Fibroblast of skin of left biceps (primary cell): ENCODE measurements at places on chromosomes 5 and 9.

GRCh38 chr5:172545291-172545801, 91.0 kb upstream of the SH3PXD2B start:
- no peak for DNase-seq

DNA sequence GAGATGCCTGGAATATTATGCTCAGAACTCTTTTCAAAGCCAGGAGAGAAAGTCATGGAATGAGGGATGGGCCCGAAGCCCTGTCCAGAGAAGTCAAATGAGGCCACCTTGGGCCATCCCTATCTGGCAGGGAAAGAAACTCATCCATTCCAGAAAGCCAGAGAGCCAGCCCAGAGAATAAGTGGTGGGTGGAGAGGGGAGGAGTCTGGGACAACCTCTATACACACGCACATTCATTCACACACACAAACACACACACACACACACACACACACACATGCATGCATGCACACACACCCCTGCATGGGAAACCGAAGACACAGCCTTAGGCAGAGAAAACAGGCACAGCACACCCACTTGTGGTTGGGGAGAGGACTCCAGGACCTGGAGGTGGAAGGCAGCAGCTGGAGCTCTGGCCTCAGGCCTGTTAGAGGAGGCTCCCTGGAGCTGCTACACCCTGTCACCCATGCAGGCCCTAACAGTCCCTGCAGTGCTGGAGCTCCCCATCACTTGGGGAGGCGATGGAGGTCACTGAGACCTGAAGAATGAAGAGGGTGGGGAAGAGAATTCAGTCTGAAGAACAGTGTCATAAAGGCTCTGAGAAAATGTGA, 38.0 kb downstream of the TGFBI start:
- DNase-seq, result no peak

GRCh38 chr9:19665146-19665863, 123.5 kb downstream of the SLC24A2 start:
- no peak for DNase-seq

GRCh38 chr5:56605231-56605630, 210.1 kb upstream of the MAP3K1 start:
- no peak for DNase-seq

DNA sequence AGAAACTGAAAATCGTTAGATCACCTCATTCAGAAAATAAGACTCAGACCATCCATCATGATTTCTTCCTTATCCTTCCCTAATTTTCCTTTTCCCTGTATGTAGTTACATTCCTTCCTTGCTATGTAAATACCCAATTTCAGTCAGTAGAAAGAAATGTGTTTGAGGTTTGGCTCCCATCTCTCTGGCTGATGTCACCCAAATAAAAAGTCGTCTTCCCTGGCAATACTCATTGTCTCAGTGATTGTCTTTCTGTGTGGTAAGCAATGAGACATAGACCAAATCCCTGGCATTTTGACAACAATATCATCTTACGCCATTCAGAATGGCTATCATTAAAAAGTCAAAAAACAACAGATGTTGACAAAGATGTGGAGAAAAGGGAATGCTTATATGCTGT, 303.9 kb upstream of the EDIL3 start:
- DNase-seq, result peak; percentile 97

DNA sequence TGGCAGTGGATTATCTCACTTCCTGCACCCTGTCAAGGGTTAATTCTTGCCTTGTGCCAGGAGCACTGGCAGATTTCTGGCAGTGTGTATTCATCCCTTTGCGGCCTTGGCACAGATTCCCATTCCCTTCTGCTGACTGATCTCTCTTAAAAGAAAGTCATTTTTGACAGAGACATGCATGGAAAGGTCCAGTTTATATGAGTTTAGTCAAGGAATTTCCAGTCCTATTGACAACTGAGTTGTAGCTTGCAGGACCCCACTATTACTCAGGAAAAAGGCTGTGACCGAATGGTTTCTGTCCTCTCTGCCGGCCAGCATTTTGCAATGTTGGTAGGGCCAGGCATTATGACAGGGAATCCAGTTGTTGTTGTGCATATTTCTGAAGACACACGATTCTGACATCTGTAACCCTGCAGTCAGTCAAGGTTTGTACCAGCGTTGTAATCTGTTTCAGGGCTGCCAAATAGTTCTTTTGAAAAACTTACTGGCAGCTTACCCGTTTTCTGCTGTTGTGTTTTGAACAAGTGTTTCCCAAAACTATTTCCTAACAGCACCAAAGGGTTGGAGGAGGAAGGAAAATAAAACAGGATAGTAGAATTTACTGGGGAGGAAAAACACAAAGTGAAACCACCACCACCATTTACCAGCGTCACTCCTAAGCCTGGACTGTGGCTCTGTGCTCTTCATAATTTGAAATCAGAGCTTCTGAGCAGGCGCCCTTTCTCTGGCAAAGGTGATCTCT, 243.4 kb upstream of the KLF4 start:
- DNase-seq, result no peak

GRCh38 chr5:74166064-74166463, 474.5 kb downstream of the ENC1 start:
- DNase-seq, result no peak

GRCh38 chr5:159826351-159827214, 89.7 kb upstream of the ADRA1B start:
- DNase-seq, result no peak

DNA sequence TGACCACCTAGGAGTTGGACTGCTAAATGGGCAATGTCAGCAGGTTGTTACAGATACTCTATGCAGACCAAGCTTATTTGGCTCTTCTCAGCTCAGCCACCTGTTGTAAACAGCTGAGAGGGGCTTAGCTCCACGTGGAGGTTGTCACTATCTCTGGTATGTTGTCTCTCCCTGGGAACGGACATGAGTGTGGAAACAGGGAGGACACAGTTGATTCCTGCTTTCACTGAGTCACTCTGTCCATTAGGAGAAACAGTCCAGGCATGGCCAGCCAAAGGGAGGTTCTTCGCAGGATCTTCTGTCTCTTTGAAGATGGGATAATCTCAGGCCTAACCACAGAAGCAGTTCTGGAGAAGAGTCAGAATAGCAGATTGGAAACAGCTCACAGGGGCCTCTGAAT, 121.2 kb downstream of the PALM2AKAP2 start:
- DNase-seq, result no peak

DNA sequence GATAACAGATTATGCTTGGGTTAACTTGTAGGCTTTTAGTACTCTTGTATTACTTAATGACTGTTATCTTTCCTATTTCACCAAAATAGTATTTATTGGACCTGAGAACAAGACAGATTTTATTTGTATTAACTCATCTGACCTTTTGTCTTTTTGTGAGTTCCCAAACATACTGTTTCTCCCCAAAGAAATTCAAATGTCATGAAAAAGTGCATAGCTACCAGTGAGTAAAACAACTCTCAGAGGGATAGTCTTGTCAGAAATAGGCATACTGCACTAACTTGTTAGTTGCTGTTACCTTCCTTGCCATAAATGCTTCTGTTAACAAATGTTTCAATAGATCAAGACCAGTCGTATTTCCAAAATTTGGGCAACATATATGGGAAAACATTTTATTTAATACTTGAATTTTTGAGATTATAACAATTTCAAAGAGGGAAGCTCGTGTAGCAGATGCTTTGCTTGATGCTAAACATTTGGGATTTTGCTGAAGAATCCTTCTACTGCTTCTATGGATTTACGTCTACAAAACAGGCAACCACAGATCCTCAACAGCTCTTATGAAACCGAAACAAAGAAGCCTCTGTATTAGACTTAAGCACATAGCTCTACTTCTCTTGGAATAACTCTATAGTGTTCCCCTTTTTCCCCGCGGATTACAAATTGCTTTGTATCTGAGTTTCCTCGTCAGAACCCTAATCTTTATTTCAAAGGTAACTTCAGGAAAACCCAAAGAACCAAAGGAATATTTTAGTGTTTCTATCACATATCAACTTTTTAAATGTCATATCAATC, 248.8 kb downstream of the MCTP1 start:
- no peak for DNase-seq

- no peak for DNase-seq
Observed at GRCh38 chr5:174741352-174741751, 17.0 kb downstream of the MSX2 start.

DNA sequence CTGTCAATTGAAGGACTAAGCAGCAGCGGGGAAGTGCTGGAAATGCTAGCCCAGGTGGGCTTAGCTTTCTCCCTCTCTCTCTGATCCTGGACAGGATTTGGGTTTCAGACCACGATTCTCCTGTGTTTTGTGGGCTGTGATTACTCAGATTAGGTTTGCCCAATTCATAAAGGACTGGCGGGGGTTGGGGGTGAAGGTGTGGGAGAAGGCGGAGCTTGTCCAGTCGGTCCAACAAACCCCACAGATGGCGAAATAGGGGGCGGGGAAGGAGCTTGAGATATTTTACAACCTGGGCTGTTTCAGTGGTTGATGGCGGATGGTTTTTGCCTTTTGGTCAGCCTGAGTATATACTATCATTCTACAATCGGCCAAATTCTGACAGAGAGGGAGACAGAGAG, 35.2 kb downstream of the PCDHAC2 start:
- DNase-seq, result no peak

GRCh38 chr9:73647560-73647959, 495.9 kb downstream of the ANXA1 start:
- DNase-seq, result no peak

GRCh38 chr9:5488221-5489008, 21.9 kb upstream of the PDCD1LG2 start:
- DNase-seq, result no peak

GRCh38 chr5:78295035-78295961, 800 bp upstream of the AP3B1 start:
- DNase-seq, result no peak

- DNase-seq, result no peak
Observed at GRCh38 chr5:149227168-149227826, 44.4 kb upstream of the AFAP1L1 start.

DNA sequence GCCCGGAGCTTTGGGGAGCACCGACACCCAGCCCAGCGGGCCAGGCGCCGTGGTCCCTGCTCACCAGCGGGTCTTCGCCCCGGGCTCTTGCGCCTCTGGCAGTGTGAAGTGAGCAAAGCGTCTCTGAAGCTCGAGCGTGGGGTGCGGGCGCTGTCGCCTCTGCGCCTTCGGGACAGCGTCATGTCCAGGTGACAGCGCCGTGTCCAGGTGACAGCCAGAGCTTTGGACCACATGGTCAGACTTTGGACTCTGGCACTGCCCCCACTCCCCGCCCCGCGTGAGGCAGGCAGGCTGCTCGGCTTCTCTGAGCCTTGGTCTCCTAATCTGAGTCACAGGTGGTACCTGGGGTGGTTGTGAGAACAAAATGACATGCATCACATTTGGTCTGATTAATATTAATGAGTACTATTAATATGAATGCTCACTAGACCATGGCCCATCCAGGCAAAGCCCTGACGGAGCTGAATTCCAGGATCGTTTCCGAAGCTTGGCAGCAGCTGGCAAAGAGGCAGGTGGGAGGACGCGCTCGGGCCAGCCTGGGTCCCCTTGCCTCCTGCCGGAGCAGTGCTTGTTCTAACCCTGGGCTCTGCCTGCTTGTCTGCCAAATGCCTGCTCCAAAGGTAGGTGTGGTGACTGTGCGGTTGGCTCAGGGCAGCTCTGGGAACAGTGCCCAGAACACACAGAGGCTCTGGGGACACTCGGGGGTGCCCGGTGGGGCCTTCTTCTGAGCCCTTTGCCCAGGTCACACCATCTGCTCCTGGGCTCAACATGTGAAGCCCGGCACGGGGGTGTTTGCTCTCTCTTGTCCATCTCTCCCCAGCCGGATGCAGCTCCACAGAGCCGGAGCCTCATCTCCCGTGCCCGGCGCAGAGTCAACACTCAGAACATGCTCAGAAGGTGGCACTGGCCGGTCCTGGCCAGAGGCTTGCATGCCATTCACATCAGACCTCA, 157.1 kb downstream of the OLFM1 start:
- no peak for DNase-seq

GRCh38 chr5:6446042-6446441, 2.6 kb upstream of the UBE2QL1 start:
- no peak for DNase-seq

GRCh38 chr5:163540696-163541095, 35.3 kb downstream of the MAT2B start:
- DNase-seq, result no peak

DNA sequence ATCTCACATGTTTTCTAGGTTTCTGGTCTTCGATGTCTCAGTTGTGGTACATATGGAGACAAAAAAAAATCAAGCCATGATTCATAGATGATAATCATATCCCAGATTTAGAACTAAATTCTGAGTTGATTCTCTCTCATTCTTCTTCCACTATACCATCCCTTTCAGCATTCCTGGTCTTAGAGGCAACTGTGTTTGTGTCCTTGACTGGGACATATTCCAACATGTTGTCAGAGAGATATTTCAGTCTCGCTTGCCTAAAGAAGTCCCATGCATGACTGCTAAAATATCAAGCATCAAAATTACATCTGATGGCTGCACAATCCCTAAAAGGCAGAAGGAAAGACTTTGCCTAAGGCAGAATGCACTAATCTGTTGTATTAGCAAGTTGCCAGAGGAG, 236.6 kb downstream of the PSAT1 start:
- no peak for DNase-seq

DNA sequence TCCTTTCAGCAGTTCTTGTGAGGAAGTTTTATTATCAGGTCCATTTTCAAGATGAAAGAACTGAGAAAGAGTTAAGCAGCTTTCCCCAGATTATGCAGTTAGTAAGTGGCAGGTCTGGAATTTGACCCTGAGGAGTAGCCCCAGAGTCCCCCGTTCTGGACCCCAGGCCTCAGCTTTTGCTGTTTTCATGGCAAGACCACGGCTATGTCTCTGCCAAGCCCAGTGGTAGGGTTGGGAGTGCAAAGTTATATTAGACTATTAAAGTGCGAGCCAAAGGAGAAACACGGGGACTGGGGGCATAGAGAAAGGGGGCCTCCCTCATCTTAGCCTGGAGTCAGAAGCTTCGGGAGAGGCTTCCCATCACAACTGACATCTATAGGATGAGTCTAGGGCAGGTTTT, 19.3 kb upstream of the ORM1 start:
- DNase-seq, result no peak

DNA sequence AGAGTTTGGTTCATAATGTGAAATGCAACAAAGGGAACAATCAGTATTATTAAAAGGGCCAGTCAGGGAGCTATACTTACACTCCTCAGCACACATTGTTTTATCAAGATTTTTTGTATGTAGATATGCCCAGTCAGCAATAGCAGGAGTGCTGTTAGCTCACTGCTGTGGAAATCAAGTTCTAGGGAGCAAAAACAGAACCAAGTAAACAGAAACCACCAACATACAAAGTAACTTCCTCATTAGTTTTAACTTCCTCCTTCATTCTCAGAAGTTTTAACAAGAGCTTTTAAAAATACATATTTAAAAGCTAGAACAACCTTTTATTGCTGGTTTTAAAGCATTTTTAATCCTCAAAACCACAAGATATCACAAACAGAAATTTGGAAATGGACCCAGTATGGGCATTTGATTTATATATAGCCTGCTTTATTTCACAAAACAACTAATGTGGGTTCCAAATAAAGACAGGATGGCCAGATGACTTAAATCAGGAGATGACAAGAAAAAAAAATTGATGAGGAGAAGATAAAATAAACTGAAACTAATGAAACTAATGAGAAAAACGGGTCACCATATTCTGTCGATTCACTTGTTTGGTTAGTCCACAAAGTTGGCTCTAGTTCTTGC, 178.5 kb downstream of the ADAMTS12 start:
- no peak for DNase-seq
